ENCODE measurements at places on chromosomes 5 and 9.

- DNase-seq: no peak
These were observed 170.3 kb upstream of the FTMT start for GRCh38 chr5:121681229-121681855.

DNA sequence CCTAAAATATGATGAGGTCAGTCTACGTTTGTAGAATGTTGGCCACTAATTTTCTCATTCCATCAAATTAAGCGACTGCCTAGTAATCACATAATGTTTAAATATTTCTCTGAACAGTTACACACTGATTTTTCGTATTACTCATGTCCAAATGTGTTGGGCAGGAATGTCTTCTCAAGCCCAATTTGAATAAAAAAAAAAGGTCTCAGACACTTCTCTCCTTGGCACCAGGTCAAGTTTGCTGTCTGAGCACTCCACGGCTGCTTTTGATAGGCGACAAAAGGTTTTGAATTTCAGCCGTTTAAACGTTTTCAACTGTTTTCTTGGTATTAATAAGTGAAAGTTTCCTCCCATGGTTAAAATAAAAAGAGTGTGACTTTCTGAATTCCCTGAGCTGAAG is 542.1 kb downstream of the IRX1 start:
- DNase-seq: no peak

- no peak for DNase-seq
These were observed 43.8 kb downstream of the FAT2 start for GRCh38 chr5:151547364-151547763.

DNA sequence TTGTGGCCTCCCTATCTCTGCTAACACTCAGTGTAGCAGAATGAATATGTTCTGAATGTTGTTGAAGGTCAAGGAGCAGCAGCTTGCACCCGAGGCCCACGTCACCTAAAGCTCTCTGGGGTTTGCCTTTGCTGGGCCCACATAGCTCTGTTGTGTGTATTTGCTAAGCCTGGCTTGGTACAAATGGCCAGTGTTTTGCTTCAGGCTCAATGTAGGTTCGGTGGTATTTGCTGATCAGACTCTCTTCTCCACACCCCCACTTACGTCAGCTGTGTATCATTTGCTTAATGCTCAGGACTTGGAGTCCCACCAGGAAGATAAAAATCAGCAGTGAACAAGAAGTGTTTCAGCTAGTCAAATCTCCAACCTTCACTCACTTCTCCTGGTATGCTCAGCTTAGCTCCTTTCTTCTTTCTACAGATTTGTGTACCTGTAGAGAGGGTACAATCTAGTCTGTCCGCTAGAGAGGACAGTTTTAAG is 4.8 kb upstream of the RFESD start:
- DNase-seq: no peak

- no peak for DNase-seq
These were observed 99.2 kb downstream of the NFIB start for GRCh38 chr9:14214693-14215092.

DNA sequence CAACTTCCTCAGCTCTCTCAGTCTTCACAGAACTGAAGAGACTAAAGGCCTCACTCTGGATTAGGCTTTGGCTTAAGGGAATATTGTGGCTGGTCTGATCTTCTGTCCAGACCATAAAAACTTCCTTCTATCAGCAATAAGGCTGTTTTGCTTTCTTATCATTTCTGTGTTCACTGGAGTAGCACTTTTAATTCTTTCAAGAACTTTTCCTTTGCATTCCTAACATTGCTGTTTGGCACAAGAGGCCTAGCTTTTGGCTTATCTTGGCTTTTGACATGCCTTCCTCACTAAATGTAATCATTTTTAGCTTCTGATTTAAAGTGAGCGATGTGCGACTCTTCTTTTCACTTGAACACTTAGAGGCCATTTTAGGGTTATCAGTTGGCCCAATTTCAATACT is 88.7 kb upstream of the ACOT12 start:
- DNase-seq: no peak

DNA sequence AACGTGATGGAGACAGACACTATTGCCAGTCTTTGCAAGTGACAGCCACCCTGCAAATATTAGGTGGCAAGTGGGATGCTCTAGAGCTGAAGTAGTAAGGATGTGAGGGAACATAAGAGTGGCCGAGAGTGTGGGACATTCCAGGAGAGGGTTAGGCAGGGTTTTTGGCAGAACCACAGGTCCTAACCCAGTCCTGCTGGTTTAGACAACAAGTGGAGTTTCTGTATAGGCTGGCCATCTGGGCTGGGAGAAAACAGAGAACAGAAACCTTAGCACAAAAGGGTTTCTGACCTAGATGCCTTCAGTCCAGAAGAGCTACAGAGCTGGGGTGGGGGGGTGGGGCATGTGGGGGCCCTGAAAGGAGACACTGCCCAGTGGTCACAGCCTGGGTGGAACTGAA is 107.4 kb downstream of the TMEM174 start:
- DNase-seq: no peak

DNA sequence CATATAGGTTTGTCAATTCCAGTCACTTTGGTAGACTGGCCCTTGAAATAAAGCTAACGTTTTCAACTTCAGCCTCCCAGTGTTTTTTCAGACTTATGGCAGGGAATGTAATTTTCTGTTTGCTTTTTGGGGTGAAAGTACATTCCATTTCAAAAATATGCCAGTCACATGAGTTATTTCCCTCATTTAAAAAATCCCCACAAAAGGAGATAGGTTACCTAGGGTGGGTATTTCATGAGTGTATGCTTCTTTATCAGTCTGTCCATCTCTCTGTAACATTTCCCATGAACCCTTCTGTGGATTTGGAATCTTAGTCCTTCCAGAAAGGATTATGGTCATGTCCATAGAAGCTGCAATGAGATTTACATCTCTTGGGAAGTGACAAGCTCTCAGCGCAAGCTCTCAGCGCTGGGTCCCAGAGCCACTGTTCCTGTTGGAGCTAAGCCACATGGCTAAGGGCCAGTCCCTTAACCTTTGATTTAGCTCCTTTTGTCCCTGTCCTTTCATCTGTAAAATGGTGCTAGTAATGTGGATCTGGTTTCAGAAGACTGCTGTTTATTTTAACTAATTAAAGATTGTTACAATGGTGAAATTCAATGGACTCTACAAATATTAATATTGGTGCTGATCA is 294.9 kb downstream of the NR3C1 start:
- peak; percentile 35 for DNase-seq

DNA sequence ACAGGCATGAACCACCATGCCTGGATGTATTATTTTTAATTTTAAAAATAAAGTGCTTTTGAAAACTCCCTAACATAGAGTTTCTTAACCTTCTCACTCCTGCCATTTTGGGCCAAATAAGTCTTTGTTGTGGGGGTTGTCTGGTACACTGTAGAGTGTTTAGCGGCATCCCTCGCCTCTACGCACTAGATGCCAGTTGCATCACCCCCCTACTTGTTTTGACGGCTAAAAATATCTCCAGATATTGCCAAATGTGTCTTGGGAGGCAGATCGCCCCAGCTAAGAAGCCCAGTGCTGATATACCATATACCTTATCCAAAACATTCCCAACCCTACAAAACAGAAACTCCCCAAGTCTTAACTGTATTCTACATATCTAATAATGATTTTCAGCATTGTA is 54.6 kb downstream of the SCAI start:
- DNase-seq: no peak

DNA sequence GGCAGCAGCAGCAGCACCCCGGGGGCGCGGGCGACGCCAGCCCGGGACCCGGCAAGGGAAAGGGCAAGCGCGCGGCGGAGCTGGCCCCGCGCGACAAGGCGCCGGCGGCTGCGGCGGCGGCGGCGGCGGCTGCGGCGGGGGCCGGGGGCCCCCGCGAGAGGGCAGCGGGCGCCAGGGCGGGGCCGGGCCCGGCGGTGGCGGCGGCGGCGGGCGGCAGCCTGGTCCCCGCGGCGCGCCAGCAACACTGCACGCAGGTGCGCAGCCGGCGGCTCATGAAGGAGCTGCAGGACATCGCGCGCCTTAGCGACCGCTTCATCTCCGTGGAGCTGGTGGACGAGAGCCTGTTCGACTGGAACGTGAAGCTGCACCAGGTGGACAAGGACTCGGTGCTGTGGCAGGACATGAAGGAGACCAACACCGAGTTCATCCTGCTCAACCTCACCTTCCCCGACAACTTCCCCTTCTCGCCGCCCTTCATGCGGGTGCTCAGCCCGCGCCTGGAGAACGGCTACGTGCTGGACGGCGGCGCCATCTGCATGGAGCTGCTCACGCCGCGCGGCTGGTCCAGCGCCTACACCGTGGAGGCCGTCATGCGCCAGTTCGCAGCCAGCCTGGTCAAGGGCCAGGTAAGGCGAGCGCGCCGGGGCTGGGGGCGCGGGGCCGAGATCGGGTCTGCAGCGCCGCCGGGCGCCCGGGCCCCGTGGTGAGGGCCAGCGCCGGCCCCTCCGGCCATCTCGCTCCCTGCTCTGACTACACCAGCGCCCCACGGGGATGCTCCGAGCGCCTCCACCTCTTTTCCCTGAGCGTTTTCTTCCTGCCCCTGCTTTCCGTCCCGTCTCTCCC is at the start of gene UBE2QL1:
TSS of gene UBE2QL1 (plus strand) at position 238 of the 843 bp plus-strand sequence. CDS start at position 273, 35 bp downstream.
- DNase-seq: no peak

DNA sequence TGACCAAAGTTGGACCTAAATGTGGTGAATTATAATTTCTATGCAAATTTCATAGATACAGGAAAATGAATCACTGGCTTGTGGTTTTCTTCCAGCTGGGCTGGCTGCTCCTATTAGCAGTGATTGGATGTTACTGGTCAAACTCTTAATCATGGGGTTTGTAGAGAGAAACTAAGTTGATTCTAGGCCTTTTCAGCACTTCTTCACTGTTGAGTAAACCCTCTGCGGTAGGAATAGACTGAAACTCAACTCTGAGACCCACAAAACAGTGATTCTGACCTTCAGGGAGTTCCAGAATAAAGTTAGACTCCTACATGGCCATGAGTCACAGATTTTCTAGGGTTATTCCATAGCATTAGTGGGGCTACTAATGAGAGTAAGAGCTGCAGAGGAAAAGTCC is 47.9 kb upstream of the FKTN start:
- DNase-seq: no peak

GRCh38 chr9:81855538-81855937 is 72.7 kb upstream of the SPATA31D4 start:
- DNase-seq: no peak

GRCh38 chr5:126939887-126940286 is 90.5 kb downstream of the MARCHF3 start:
- no peak for DNase-seq

DNA sequence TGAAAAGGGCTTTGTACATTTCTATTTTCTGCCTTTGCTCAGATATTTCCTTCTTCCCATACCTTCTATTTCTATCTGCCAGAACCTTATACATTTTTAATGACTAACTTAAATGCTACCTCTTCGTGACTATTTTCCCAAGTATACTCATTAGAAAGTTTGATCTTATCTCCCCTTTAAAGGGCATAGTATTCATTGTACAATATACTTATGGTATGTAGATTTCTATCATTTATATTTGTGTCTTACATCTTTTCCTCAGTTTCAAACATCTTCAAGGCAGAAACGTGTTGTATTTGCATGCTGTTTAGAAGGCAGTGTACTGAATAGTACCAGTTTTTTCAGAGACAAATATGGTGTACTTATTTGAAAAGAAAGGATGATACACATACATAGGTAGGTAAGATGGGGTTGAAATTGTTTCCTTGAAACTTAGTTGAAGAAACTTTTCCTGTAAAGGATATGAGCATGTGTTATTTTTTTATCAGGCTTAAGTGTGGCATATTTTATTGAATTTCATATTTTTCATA is 518.1 kb upstream of the NUDT12 start:
- no peak for DNase-seq

- no peak for DNase-seq
These were observed 81.2 kb upstream of the TRIM32 start for GRCh38 chr9:116605904-116606341.

DNA sequence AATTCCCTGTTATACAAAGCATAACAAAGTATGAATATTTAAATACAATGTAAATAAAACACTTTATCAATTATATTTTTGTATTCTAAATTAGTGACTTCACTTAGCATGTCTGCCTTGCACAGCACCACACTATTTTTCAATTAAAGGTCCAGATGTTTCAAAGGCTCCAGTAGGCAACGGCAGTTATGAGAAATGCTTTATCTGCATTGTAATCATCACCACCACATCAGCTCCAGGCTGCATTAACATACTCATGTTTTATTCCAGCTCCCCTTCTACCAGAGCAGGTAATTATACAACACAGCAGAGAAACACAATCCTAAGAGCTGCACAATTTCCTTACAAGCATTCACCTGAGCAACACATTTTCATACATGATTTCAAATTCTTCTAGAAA is 102.8 kb downstream of the MAPKAP1 start:
- no peak for DNase-seq

DNA sequence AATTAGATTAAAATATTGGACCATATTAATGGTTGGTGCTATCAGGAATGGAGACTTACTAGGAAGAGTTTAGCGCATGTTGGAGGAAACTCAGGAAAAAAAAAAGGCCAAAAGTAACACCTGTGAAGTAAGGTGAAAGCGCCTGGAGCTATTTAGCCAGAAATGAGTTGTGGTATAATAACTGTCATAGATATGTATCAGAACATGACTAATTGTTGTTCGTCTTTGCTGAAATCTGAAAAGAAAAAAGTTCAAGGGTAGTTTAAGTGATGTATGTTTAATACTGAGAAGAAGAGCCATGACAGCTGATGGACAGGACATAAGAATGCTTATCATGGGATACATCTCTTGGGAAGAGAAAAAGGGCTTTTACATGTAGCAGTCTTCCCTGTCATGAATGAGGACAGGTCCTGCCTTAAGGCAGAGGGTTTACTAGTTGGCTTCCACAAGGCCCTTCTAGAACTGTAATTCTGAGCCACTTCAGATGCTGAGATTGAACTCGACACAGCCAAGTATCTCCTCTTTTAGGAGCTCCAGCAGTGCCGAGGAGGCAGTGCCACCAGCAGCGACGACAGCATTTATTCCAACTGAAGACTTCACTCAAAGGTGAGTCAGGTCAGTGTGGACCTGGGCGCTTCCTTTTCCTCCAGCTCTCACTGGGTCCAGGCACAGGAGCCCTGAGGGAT is 940 bp upstream of the CAMK4 start:
- DNase-seq: no peak

DNA sequence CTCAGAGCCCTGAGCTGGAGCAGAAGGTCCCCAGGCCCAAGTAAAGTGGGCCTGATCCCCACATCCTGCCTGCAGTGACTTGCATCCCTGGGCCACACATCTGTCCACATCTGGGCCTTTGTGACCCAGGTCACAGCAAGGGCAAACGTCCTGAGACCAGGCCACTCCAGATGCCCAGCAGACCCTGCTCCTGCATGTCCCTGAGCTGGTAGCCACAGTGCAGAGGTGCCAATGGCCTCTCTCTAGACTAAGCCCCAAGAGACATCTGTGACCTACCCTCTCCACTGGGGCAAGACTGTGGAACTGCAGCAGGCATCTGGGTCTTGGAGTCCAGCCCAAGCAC is 2.5 kb downstream of the FLT4 start:
- no peak for DNase-seq

DNA sequence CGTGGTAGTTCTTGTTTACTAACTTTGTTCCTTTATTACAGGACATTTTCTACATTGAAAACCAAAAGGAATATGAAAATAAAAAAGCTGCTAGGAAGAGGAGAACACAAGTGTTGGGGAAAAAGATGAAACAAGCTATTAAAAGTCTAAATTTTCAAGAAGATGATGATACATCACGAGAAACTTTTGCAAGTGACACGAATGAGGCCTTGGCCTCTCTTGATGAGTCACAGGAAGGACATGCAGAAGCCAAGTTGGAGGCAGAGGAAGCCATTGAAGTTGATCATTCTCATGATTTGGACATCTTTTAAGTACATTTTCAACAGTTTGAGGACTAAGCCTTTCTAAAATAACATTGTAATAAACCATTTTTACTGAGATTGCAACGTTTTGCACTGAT is 23.8 kb downstream of the PHAX start:
- no peak for DNase-seq

Data from dermis microvascular lymphatic vessel endothelial cell (primary cell).